ENCODE measurements at places on chromosomes 12 and 14. TPM values are rescaled to one million over a fixed set of nuclear protein-coding genes. Genes with fewer than 3 reads are reported as not detected.

DNA sequence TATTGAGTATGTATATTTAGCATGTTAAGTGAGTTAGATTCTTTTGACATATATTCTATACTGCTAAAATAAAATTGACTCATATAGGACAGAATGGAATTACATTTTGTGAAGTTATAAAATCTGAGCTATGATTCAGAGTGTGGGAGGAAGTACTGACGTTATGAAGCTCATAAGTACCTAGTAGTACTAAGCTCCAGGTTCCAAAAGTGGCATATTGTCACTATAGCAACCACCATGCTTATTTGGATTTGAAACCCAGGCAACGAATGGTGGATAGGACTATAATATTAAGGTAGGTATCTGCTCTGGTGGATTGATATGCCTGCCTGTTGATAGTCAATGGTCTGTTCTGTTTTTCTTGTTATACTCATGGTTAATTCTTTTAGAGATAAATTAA lies 2.2 kb upstream of the FBXO33 start:
- DNase-seq, result no peak

DNA sequence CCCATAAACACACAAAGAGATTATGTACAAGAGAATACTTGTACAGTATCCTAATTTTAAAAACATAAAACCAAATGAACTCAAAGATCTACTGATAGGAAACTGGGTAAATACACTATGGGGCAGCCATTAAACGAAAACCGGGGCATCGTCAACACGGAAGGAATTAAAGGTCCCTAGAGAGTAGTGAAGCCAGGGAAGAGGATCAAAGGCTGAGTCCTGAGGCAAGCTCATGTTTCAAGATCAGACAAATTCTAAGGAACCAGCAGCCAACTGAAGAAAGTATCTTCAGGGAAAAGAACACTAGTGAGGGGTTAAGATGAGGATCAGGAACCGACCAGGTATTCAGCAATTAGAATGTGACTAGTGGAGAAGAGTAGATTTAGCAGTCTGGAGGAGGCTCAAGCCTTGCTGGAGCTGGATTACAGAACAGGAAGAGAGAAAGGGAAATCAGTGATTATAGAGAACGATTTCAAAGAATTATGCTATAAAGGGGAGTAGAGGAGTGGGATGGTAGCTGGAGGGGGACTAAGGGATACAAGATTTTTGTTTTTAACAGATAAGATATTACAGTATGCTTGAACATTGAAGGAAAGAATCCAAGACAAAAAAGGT lies 23.7 kb downstream of the SEL1L start:
- DNase-seq, result no peak

DNA sequence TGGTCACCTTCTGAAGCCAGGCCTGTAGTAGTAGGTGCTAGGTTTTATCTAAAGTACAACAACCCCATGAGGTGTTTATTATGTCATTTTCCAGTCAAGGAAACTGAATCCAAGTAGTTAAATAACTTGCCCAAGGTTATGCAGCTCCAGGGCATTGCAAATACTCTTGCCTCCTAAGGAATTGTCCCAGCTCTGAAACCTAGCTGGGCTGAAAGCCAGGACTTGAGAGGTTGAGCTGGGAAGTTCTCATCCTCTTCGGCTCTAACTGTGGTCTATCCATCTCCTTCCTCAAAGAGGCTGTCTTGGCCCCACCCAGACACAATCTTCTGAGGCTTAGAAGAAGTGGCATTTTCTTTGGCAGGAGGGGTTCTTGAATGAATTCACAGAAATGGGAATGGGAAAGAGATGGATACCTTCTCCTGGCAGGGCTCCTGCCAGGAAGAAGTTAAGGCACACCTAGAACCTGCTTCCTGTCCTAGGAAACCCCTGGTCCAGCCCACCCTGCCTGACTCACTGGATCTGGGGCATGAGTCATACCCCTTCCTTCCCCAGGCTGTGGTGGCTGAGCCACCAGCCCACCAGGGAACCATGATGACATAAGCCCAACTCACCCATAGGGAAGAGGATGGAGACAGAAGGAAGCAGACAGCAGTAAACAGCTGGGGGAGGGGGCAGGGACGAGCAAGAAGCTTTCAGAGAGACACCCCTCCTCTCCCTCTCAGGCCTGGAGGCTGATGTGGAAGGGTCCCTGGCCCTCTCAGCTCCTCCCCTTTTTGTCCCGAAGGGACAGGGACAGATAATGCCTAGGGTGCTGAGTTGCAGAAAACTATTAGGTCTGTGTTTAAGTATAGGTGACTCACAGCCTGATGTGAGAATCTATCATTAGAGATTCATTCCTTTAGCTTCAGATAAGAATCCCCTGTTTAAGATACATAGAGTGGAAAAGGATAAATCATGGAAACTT lies 2.1 kb upstream of the PLEK2 start:
- DNase-seq, result no peak

GRCh38 chr12:53737093-53737808 lies 10.0 kb upstream of the CALCOCO1 start:
- no peak for DNase-seq

DNA sequence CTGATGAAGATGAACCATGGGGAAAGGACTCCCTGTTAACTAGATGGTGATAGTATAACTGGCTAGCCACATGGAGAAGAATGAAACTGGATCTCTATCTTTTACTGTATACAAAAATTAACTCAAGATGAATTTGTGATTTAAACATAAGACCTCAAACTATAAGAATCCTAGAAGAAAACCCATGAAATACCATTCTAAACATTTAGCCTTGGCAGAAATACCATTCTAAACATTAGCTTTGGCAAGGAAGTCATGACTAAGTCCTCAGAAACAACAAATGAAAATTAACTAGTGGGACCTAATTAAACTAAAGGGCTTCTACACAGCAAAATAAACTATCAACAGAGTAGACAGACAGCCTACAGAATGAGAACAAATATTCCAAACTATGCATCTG lies 28.4 kb upstream of the NOVA1 start:
- no peak for DNase-seq

DNA sequence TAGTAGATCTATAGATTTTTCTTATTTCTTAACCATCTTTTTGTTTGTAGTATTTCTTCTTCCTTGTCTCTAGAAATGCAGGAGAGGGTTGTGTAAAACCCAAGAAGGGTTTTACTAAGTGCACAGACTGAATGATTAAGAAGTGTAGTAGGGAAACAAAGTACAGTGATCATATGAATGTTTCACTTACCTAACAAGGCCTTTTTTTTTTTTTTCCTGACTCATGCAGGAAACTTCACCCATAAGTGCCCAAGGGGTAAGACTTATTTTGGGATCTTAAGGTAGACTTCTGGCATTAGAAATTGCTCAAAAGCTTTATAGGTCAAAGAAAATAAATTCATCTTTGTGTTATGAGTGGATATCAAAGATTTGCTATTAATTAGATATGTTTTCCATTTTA lies 10.2 kb downstream of the SCN8A start:
- no peak for DNase-seq

DNA sequence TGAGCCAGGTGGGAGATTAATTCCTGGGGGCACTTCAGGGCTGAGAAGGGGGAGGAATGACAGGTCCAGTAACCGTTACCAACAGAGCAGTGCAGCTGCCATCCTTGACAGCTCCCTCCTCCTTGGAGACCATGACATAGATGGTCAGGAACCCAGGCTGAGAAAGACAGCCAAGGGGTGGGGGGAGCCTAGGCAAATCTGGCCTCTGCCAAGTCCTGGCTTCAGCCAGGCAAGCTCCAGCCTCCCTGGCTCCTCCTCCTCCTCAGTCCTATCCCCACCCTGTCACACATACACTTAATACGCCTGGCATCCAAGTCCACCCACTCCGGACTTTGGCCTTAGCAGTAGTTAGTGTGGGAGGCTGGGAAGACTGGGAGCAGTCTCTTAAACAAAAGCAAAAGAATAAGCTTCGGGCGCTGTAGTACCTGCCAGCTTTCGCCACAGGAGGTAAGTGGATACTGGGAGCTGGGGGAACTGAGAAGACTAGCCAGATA lies at the start of gene RDH5:
Gene RDH5, plus strand, starts transcription at position 323 of the 494 bp plus-strand sequence. CDS start 792 bp downstream, outside the sequence.
- no peak for DNase-seq

GRCh38 chr12:96520767-96521166 lies 31.4 kb downstream of the CFAP54 start:
- DNase-seq, result no peak

DNA sequence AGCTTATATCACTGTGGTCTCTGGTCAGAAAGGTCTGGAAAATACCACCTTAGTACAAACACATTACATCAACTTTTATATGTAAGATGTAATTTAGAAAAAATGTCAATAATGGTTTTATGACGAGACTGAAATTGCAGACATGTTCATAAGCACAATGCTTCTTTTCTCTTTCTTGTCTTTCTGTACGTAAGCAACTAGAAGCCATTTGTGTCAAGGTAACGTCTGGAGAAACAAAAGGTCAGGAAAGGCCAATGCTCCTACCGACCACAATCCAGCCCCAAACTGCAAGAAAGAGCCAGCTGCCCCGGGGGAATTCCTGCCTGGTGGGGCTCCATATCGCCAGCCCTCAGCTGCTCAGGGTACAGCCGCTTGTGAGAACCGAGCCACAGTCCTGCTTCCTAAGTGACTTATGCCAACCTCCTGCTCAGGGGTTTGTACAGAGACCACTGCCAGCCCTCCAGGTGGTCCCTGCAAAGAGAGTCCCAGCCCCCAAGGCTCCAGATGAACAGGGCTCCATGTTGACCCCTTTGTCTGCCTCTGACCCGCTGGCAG lies 6.3 kb downstream of the ZNF839 start:
- no peak for DNase-seq

- DNase-seq, result no peak
Measured at GRCh38 chr14:32457213-32457920, 128.3 kb downstream of the AKAP6 start.

GRCh38 chr14:54285030-54285429 lies 111.8 kb upstream of the CDKN3 start:
- no peak for DNase-seq

DNA sequence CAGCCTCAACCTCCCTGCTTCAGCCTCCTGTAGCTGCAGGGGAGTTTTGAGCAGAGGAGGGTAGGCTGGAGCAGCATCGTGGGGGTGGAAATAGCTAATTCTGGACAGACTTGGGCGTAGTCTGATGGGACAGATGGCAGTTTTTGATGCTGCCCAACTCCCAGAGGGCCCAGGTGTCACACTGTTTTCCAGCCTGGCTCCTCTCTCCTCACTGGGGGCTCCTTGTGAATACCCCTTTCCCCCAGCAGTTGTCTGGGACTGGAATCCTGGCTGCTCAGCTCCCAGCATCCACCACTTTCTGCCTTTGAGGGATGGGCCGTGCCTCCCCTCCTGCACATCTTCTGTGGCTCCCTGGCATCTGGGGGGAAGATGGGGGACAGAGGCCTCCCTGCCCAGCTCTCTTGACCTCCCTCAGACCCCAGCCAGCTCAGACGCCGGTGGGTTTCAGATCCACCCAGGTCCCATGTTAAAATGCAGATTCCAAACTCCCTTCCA lies 34.0 kb downstream of the SH2B3 start:
- DNase-seq, result no peak

GRCh38 chr12:95386051-95386450 lies 87.9 kb upstream of the METAP2 start:
- no peak for DNase-seq

DNA sequence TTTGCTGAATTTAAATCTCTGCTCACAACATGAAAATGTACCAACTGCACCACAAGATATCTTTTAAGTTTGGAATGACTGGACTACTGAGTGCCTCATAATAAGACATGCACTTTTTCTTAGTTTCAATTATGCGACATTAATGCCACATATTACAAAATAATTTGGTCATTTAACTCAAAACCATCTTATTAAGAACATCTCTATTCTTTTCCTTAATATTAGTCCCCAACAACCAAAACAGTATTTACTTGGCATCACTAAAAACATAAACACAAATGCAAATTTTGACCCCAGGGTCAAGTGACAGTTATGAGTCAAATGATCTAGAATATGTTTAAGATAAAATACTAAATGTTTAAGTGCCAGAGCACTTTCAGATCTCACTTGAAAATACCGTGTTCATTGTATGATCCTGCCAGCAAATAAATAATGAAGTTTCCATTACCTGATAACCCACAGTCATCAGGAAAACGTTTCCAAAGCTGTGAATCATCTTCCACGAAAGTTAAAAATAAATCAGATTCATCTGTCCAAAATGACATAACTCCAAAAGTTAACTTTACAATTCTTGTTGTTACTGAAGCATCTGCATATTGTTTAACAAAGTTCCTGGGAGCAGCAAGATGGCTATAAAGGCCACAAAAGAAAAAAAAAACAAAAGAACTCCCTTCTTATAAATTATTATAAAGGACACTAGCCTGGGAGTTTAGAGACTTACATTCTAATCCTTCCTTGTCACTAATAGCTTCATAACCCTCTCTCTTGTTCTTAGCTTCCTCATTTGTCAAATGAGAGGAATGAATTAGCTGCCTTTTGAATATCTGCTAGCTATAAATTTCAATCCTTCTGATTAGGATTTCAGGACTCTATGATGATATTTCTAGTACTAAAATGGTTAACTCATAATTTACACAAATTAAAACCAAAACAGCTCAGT lies 30.5 kb upstream of the AP4S1 start:
- DNase-seq, result no peak

DNA sequence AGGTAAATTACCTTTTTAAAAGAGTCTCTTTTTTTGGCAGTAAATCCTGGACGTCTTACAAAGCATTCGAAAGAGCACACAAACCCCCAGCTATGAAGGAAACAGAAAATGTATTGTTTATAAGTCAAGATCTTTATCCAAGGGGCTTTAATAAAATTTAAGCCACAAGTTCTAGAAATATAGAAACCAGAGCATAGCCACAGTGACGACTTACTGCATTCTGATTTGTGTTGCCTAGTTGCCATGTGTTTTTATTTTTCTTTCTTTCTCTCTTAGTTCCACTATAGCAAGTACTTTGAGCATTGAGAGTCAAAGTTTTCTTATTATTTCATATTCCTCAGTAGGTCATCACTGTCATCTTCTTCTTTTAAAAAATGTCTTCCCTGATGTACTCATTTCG lies 47.8 kb upstream of the TBPL2 start:
- DNase-seq, result no peak

GRCh38 chr14:70254476-70254961 lies 65.8 kb upstream of the SLC8A3 start:
- DNase-seq, result no peak

- no peak for DNase-seq
Measured at GRCh38 chr14:100540141-100540925, 46.9 kb downstream of the BEGAIN start.

GRCh38 chr12:49296034-49296835 lies 1.3 kb downstream of the PRPH start:
- no peak for DNase-seq

SOAT2 gene
- total RNA-seq, result 0.63 TPM

BICD1 gene
- total RNA-seq, result 1.5 TPM

CACNA1C gene
- 1.7 TPM for total RNA-seq

SLC7A7 gene
- total RNA-seq, result 12.8 TPM

TMEM119 gene
- 0.57 TPM for total RNA-seq

C3AR1 gene
- 5.5 TPM for total RNA-seq

KRT6C gene
- total RNA-seq, result 11.0 TPM

GALNT9 gene
- total RNA-seq, result not detected

EEF1AKMT3 gene
- 6.3 TPM for total RNA-seq

MYH7 gene
- total RNA-seq, result 0.06 TPM

MYF6 gene
- total RNA-seq, result 0.19 TPM

TPH2 gene
- total RNA-seq, result not detected

All from lower leg skin (tissue), 4 donors.